ENCODE measurements at places on chromosomes 2 and 18.

DNA sequence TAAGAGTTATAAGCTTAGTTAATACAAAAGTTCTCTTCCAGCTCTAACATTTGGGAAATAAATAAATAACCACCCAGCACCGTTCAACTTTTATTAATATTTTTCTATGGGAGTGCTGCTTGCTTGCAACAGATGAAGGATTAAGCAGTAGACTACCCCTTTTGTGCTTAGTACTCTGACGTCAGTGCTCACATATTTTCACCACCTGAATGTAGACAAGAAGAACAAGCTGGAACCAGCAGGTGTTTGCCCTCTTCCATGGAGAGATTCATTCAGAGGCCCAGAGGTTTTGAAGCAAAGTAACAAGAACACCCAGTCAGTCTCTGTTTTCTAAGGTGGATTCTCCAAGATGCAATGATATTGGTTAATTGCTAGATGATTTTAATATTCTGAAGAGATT is 307.1 kb upstream of the PIK3C3 start:
- no peak for DNase-seq

DNA sequence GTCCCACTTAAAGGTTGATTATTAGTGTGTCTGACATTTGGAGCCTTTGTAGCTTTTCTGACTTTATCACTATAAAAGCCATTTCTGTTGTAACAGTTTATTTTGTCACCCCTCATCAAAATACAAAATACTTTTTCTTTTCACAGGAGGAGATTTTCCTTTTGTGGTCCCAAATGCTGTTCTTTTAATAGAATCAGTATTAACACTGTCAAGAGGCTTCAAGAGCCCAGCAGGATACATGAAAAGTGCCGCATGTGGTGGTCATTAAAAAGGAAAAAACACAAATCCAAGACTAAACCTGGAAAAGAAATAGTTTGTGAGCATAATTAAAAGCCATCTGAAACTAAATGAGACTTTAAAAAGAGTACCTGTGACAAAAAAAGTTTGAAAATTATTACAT is 515.7 kb downstream of the DCDC2C start:
- no peak for DNase-seq

DNA sequence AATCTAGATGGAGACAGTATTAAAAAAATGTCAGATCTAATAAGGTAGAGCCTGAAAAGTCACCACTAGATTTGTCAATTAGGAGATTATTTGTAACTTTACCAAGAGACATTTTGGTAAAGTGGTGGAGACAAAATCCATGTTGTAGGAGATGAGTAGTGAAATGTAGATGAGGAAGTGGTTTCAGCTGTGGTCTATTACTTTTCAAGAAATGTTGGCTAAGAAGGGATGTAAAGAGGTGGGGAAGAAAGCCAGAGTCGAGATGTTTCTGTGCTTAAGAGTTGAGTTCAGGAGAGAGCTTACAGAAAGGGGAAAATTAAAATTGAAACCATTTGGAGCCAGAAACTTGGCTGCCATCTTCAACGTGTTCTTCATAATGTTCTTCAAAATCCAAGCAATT is 22.2 kb downstream of the ACVR2A start:
- no peak for DNase-seq

DNA sequence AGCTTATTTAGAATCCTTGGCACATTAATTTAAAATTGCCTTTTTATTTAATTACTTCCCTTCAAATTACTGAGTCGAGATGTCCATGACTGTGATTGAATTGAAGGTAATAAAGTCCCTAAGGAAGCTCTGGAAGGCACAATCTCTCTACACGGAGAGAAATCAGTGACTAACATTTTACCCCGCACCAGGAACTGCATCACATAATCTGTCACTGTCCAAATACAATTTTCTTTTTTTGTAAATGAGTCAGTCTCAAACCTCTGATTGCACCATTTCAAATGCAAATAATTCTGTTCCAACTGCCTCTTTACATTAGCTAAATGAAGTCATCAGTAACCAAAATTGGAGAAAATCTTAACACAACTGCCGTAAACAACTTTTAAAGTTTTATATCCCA is 311.9 kb downstream of the CCDC178 start:
- DNase-seq: no peak

DNA sequence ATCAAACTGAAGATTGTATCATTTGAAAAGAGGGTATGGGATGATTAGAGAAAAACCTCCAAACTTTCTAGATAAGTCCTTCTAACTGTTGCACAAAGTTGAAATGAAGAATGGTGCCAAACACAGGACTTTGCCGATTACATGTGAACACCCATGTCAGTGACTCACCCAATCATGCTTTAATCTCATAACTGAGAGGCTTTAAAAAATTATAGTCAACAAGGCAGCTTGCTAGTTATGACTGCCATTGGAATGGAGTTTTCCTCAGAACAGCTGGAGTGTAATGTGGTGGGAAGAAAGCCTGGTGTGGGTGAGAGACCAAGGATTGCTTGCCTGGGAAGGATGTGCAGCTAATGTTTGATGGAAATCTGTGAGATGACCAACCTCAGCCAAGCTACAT is 98.2 kb upstream of the ALPP start:
- DNase-seq: no peak

GRCh38 chr18:77178559-77178958 is 46.0 kb upstream of the MBP start:
- DNase-seq: no peak

- DNase-seq: no peak
Observed at GRCh38 chr2:72162574-72162973, 14.9 kb upstream of the CYP26B1 start.

- DNase-seq: peak; percentile 10
Observed at GRCh38 chr2:185108588-185108987, 510.3 kb downstream of the ZNF804A start.

DNA sequence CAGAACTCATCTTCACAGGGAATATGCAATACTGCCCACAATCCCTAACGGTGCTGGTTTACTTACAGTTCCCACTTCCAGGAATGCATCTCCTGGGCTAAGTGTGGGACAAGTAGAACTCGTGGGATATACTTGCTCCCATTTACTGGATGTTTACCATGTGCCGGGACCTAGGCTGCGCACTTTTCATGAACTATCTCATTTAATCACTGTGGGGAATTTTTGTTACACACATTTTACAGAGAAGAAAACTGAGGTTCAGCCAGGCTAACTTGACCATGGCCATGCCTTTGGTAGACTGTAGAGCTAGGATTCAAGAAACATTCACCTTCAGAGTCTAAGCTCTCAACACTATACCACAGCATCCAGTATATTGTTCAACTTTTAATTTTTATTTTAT is 24.4 kb upstream of the MBOAT2 start:
- no peak for DNase-seq

All from GM23338 (cell line).